ENCODE measurements at places on chromosomes 1 and 21.

DNA sequence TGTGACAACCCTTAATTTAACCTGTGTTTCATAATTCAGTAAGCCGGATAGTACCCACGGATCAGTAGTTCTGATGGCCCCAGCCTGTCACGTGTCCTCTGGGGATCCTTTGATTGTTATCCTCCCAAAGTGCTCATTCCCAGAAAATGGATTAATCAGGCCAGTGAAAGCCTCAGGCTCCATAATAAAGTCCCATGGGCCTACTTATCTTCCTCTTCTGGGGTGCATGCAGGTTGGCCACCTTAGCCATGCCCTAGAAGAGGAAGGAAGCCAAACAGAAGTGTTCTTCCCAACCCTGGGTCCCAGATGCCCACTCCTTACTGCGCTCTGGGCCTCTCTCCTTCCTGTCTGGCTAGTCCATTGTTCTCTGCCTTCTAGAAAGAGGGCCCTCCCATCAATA lies 146.1 kb downstream of the EDEM3 start:
- DNase-seq, result no peak

DNA sequence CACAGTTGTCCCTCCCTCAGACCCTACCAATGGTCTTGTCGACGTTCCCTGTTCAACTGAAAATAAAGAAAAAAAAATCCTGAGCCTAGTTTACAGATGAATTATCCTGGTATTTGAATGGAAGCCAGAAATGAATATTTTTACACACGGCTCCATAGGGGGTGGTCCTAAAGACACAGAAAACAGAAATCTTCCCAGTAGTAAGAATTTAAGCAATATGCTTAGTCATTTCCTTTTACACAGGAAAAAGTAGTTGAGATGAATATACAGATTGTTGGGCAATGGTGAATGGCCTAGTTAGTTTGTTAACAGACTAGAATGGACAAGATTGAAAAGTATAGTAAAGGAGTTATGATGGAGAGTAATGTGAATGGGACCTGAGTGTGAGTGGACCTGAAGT lies 67.4 kb downstream of the RGS18 start:
- DNase-seq, result no peak

GRCh38 chr1:205270271-205270670 lies 42.5 kb downstream of the TMCC2 start:
- no peak for DNase-seq

DNA sequence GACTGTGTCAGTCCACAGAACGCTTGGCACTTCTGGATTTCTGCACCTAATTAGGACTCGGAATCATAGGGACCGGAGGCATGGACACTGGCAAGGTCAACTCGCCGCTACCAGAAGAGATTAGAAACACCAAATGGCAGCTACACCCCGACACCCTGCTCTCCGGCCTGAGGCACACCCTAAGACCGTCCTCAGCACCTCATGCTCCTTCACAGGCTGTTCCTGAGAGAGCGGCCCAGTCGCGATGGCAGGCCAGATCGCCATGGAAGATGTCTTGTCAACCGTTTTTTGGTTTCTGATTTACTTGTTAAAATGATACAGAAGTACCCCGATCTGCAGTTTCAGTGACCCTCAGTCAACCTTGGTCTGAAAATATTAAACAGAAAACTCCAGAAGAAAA lies 46.8 kb downstream of the NPHP4 start:
- no peak for DNase-seq

DNA sequence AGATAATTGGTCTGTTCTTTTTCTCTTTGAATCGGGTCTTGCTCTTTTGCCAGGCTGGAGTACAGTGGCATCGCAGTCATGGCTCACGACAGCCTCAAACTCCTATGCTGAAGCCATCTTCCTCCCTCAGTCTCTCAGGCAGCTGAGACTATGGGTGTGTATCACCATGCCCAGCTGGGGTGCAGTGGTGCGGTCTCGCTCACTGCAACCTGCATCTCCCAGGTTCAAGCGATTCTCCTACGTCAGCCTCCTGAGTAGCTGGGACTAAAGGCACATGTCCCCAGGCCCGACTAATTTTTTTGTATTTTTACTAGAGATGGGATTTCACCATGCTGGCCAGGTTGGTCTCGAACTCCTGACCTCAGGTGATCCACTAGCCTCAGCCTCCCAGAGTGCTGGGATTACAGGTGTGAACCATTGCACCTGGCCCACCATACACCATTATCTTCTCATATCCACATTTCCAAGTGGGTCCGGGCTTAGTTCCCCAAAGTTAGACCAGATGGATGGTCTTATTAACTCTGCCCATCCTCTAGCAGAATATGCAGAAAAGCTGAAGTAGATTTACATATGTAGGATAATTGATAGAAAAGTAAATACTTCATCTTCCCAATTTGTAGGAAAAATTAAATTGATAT lies 13.1 kb downstream of the CCDC17 start:
- DNase-seq, result no peak
